ENCODE measurements at places on chromosomes 13 and 19.

GRCh38 chr19:10624585-10624984, 768 bp upstream of the SLC44A2 start:
- no peak for DNase-seq

- DNase-seq: no peak
These were observed 7.8 kb downstream of the MARK4 start for GRCh38 chr19:45258862-45259261.

DNA sequence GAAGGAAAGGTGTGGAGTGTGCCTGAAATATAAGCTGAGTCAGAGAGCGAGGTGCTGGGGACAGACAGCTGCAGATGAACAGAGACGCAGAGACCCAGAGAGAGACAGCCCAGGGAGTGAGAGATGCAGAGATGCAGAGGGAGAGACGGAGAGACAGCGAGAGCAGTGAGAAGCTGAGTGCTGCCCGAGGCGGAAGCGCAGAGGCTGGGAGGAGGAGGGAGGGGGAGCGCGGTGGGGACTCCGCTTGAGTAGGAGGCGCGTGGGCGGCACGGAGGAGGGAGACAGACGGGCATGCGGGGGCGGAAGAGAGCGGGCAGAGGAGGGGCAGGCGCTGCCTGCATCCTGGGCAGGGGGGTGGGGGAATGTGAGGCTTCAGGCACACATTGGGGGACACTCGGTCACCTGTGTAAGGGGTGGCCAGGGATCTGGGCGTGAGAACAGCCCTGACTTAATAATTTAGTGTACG, 25.7 kb downstream of the SLC8A2 start:
- peak; percentile 16 for DNase-seq

- no peak for DNase-seq
These were observed at the start of gene MAST1 for GRCh38 chr19:12838182-12838885. Gene MAST1, plus strand, starts transcription at chr19:12838515. Its CDS starts 58 bp downstream, at chr19:12838573.

- no peak for DNase-seq
These were observed 9.5 kb downstream of the EVI5L start for GRCh38 chr19:7839476-7839875.

DNA sequence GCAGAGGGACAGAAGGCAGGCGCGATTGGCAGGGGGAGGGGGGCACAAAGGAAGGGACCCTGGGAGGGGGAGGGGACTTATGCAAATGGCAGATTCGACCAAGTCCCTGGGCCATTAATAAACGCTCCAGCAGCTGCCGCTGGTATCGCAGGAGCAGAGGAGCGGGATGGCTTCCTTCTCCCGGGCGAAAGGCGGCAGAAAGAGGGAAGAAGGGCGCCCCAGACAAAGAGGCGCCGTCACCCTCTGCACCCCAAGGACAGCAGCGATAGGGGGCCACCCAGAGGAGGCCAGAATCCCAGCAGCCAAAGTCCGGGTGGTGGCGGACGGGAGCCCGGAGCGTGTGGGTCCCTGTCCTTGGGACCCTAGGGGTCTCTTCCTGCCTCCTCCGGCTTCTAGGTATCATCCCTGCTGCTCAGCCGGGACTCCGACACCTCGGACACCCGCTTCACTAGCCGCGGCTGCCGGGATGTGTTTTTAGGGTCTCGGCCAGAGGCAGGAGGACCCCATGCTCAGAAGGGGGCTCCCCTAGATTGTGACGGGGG, 1.9 kb downstream of the PTPRS start:
- peak; percentile 66 for DNase-seq

GRCh38 chr19:9474975-9475374, 23.4 kb downstream of the ZNF560 start:
- no peak for DNase-seq

DNA sequence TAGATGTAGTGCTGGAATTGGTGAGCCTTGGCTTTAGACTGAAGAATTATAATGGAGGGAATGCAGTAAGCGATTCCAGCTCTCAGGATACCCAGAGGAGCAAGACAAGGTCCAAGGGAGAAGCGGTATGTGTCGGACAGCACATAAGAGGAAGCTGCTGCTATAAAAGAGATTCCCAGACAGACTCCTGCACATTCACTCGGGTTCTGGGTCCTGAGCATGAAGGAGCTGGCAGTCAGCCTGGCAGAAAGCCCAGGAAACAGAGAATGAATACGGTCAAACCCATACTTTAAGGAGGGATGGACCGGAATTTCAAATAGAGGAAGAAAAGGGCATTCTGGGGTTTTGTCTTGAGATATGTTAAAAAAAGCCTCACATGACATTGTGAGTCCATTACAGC, 308.3 kb downstream of the DNAJC15 start:
- DNase-seq: no peak

GRCh38 chr13:40447857-40448256, 218.6 kb downstream of the FOXO1 start:
- DNase-seq: no peak

- no peak for DNase-seq
These were observed 232.6 kb upstream of the IPO5 start for GRCh38 chr13:97720896-97721295.

GRCh38 chr13:31951215-31951678, 80.3 kb upstream of the FRY start:
- DNase-seq: no peak

GRCh38 chr19:15846923-15847322, 31.5 kb upstream of the OR10H1 start:
- peak; percentile 71 for DNase-seq

DNA sequence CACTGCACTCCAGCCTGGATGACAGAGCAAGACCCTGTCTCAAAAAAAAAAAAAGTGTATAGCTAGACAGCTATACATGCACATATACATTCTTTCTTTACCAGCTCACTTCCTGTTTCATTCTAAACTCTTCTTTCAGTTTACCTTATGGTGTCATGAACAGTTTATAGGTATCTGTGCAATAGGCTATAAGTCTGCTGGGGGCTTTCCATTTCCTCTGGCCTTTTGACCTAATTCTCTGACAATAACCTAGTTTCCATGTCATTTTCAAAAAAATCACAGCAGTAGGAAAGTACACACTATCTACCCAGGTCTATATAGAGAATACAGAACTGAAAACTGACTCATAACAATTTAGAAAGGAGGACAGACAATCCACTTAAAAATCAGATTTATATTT, 24.4 kb upstream of the URAD start:
- no peak for DNase-seq

DNA sequence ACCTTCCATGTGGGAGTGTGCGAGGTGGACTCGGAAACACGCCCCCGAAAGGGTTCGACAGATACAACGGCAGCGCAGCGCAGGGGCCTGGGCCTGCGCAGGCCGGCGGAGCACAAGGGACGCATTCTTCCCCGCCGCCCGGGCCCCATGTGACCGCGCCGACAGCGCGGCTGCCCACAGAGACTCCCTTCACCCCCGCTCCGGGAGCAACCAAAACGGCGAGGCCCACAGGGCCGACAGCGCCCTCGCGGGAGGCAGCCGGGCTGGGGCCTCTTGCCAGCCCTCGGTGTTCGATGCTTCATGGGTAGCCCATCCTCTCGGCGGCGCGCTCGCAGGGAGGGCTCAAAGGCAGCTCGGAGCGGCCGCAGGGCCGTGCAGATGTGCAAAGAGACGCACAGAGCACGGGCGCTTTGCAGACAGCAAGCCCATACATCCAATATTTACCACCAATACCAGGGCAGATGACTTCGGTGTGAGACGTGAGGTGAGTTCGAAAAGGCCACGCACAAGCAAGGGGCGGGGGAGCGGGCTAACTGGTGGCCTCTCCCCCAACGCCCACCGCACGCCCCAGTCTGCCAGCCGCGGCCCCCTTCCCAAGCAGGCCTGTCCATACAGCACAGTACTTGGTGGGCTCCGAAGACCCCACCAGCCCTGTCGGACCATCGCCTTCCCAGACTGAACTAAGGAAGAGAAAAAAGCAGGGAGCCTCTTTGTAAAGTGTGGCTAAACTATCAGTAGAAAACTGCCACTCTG, 89.9 kb downstream of the CRYL1 start:
- no peak for DNase-seq

DNA sequence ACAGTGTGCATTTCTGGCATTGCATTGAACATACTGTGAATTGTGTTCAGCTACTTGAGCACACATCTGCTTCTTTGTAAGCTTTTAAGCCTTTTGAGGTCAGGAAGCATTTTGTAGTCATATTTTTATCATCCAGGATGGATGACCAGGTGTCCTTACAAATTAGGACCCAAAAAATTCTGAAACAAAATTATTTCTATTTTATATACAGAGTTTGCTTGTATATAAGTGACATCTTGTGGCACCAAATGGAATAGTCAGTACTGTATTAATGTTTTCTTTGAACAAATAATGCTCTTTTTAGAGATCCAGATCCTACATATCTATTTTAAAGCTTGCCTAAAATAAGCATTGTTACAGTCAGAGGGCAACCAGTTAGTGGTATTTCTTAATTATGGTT, 9.5 kb upstream of the SUPT20H start:
- DNase-seq: no peak

DNA sequence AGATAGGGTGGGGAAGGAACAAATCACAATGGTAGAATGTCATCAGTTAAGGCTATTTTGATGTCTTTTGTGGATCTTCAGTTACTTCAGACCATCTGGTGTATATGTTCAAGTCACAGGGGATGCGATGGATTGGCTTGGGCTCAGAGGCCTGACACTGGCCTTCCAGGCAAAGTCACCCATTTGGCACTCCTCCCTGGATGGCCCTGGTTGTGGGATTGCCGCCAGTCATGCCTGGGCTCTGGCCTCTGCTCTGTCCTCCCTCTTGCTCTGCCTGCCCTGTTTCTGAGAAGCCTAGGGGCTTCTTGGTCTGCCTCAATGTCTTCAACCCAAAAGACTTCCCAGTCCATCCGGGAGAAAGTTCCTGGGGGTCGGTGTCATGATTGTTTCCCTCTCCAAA, 50.2 kb downstream of the ZNF146 start:
- no peak for DNase-seq

- DNase-seq: no peak
These were observed 31.3 kb downstream of the TEX26 start for GRCh38 chr13:30963791-30964190.

GRCh38 chr13:41554626-41555386, 97.5 kb downstream of the RGCC start:
- DNase-seq: no peak

DNA sequence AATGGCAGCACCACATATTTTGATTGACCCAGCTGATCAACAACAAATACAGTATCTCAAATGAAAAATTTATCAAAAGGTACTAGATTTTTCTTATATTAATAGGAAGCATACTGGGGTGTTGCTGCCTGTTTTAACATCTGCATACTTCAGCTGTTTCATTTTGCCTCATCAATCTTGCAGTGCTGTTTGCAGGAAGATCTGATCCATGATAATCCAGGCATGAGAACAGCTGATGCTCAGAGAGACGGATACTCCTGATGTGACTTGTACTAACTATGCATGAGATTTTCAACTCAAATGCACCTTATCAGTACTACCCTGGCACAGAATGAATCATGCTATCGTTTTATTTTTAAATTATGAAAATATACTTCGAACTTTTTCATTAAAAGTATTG, 2136.8 kb downstream of the PCDH9 start:
- DNase-seq: no peak

DNA sequence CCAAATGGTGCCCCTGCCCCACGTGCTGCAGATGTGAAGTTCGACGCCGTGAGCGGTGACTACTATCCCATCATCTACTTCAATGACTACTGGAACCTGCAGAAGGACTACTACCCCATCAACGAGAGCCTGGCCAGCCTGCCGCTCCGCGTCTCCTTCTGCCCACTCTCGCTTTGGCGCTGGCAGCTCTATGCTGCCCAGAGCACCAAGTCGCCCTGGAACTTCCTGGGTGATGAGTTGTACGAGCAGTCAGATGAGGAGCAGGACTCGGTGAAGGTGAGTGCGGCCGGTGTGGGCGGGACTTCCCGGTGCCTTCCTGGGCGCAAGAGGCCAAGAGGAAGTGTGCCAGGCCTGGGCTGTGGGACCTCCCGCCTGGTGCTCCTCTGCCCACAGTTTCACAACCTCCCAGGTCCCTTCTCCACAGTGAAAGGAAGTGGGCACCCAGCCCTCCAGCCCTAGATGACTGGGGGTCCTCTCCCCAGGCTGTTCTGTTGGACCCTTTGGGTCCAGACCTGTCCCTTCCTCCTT, 14.1 kb upstream of the RELB start:
- no peak for DNase-seq

GRCh38 chr13:32977321-32977720, 38.9 kb upstream of the KL start:
- DNase-seq: no peak

DNA sequence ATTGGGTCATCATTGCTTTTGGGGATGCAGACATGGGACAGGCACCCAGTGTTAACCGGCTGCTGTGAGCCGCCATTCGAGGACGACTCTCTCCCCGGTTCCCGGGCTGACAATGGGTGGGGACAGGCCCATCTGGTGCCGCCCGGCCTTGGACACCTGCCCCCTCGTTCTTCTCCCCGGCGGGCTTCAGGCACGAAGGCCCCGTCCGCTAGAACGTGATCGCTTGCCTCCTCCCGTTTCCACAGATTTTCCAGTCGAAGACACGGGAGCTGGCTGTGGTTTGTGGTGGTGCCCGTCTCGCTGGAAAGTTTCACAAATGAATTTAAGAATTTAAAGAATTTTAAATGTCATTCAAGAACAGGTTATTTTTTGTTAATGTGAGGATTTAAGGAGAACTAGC, 2.0 kb downstream of the PALM start:
- no peak for DNase-seq

- DNase-seq: no peak
These were observed 203.6 kb downstream of the DACH1 start for GRCh38 chr13:71663431-71663830.

- no peak for DNase-seq
These were observed 41.1 kb downstream of the SPTBN4 start for GRCh38 chr19:40507892-40508291.

GRCh38 chr13:24860770-24861169, 96.8 kb downstream of the RNF17 start:
- no peak for DNase-seq

DNA sequence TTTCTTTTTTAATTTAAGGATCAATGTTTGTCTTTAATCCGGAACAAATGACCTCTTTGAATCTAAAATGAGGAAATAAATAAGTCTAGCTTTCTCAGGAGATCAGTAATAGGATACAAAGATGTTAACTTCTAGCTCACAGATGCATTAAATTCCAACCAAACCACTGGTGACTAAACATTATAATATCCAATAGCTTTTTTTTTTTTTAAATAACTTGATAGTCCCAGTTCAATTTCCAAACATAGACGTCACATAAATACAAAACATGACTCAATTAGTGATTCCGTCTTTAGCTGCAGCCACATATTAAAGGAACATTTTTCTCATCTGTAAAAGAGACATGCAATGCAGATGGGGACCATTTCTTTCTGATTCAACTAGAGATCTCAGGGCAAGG, 390.5 kb upstream of the PCDH9 start:
- DNase-seq: no peak
